ENCODE measurements at places on chromosomes 3 and 15.

GRCh38 chr15:69749797-69750196, 297.2 kb downstream of the RPLP1 start:
- no peak for DNase-seq

GRCh38 chr15:89649716-89650115, 5.6 kb downstream of the KIF7 start:
- no peak for DNase-seq

DNA sequence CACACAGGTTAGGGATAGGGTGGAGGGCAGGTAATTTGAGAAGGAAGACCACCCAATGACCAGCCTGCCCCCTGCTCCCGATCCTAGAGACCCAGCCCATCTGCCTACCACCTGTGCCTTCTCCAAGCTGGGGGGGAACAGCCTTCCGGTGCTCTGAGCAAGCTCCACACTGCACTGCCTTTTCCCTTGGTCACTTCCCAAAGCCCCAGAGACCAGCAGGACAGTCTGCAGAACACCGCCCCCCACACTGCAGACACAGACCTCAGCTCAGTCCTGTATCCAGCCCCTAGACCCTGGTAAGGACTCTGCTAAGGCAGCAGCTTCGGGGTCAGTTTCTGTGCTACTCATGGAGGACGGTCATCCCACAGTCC, 156.9 kb downstream of the MEGF11 start:
- no peak for DNase-seq

GRCh38 chr3:68206524-68207117, 552.2 kb upstream of the SUCLG2 start:
- DNase-seq, result no peak

- DNase-seq, result no peak
These were observed 6.8 kb downstream of the CHSY1 start for GRCh38 chr15:101244889-101245668.

Measured in GF-D8 (cell line).